WTC11 (cell line): ENCODE measurements at places on chromosomes 3 and 15. TPM values are rescaled to one million over a fixed set of nuclear protein-coding genes. Genes with fewer than 3 reads are reported as not detected.

The CPN2 gene
- 0.09 to 0.14 TPM in 2 of 3 replicates, not detected in the other for total RNA-seq

The ABHD10 gene
- 27.6 to 32.4 TPM (median 29.2 TPM) in 3 replicates for total RNA-seq

The TMEM44 gene
- 13.7 to 20.8 TPM (median 19.3 TPM) in 3 replicates for total RNA-seq

The HACD3 gene
- 95.9 to 116 TPM (median 114 TPM) in 3 replicates for total RNA-seq

DNA sequence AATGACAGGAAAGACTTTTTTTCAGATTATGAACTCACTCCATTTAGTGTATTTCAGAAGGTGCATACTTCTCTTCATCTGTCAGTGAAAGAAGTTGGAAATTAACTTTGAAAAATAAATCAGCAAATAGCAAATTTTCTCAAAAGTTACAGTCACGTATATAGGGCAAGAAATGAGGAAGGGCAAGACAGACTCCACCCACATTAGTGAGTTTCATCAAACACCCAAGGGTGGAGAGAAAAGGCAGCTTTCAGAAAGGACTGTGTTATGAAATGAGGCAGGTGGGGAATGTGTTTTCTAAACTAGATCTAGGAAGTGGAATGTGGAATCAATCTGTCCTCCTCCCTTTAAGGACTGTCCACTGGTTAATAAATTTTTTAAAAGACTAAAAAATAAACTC is 2.9 kb downstream of the SLC22A13 start:
- DNase-seq: no peak

DNA sequence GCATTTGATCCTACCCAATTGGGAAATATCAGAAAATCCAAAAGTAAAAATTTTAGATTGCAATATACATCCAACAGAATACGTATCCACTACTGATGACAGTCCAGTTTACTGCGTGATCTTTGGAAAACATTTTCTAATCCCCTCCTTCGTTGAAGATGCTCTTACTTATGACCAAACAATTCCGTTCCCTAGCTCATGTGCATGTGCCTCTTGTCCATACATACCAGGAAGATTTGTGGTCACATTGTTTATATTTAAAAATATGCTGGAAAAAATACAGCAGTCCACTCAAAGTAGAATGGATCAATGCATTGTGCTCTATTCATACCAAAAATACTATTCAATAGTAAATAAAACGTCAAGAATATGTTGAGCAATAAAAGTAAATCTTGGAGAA is 135.3 kb downstream of the CHL1 start:
- no peak for DNase-seq

- DNase-seq: no peak
These were observed 163.8 kb upstream of the CDIN1 start for GRCh38 chr15:36415643-36416042.

DNA sequence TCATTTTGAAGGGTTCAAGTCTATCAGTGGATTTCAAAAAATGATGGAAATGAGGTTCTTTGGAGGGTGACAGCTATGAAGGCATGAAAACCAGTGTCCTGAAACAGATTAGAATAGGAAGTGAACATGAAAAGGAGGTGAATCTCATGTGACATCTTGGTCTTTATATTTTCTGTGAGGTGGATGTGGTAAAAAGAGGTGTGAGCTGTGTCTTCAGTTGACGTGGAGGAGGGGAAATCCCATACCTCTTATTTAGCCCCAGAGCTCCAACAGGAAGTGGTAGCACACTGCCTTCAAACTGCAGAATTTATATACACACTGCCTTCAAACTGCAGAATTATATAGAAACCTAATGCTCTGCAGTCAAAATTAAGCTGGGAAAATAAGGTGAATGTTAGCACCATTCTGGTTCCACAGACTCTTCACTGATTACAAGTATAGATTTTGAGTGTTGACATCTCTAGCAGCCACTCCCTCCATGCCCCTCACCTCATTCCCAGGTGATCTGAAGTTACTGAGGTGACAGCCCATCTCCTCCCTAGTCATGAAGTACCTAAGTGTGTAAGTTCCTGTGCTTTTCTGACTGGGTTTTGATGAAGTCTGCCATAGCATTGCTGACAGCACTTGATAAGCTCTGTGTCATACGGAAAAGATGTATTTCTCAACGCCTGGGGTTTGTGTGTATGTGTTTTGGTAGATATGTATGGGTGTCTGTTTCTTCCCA is 2.7 kb downstream of the RAB8B start:
- no peak for DNase-seq

DNA sequence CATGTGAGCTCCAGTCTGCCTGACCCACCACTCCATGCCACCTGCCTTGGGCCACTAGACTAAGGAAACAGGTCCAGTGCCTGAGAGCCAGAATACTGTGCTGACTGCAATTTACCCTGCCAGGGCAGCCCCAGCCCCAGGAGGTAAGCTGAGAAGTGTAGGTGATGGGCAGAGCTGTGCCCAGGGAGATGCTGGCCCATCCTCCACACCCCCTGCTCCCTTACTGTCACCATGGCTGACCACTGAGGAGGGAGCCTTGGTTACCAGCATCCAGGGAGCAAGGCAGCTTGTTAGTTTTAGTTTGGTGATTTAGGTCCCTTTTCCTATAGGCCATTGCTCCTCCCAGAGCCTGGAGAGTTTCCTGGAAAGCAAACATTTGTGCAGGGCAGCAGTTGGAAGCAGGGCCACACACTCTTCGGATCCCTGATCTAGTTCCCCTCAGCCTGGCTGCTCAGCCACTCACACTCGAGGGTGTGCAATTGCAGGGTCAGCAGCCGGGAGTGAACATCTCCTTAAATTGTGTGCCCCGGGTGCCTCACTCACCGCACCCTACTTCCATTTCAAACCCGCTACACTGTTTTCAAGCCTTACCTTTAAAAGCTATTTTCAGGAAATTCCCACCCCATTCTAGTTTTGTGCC is 2.0 kb downstream of the GALNT15 start:
- no peak for DNase-seq

GRCh38 chr15:84961114-84961452 is 20.6 kb upstream of the PDE8A start:
- no peak for DNase-seq
